ENCODE measurements at places on chromosomes 7 and 10.

DNA sequence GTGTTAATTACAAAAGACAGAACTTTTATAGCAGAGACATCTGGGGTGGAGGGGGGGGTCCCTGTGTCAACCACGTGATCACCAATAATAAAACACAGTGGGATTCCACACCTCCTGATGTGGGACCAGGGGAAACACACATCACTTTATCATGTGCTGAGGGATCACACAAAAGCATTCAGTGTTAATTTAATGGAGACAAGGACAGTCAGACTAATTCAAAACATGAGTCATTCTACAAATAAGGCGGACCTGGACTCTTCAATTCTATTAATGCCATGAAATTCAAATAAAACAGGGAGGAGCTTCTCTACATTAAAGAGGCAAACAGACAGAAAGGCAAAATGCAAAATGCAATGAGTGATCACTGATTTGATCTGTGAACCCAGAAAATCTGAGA, 67.3 kb upstream of the PFKP start:
- no peak for DNase-seq

DNA sequence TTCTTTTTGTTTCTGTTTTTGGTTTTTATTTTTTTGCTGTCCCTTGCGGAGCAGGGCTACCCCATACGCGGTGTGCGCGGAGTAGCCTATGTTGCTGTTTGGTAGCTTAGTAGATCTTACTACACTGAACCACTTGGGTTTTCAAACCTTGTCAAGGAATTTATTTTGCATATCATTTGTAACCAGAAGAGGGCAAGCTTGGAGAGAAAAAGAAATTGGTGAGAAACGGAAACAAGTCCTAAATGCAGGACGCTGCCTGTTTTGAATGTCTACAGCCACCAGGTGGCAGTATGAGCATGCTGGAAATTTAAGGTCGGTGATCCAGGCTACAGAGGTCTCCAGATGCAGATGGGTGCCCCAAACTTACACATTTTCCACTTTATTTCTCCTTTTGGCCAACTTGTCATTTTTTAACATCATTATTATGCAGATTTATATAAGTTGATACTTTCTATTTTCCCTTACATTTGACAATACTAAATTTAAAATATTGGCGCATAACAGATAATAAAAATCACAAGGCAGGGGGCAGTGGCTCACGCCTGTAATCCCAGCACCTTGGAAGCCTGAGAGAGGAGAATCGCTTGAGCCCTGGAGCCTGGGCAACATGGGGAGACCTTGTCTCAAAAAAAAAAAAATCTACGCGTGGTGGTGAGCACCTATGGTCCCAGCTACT, 15.3 kb upstream of the TRA2A start:
- peak; percentile 89 for DNase-seq

DNA sequence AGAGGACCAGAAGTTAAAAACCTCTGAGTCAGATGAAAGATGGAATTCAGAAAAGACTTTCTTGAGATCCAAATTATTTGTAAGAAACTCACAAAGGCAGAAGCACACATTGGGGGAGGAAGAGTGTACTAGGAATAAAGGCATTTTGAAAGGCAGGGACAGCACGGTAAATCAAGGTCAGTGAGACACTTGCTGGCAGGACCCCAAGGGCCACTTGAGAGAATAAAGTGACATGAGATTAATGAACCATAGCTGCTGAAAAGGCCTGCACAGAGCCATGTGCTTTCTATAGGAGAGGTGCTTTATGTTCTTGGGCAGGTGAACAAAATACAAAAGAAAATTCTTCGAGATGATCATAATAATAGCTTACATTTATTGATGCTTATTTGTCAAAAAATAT, 929.9 kb upstream of the MBL2 start:
- DNase-seq = no peak

DNA sequence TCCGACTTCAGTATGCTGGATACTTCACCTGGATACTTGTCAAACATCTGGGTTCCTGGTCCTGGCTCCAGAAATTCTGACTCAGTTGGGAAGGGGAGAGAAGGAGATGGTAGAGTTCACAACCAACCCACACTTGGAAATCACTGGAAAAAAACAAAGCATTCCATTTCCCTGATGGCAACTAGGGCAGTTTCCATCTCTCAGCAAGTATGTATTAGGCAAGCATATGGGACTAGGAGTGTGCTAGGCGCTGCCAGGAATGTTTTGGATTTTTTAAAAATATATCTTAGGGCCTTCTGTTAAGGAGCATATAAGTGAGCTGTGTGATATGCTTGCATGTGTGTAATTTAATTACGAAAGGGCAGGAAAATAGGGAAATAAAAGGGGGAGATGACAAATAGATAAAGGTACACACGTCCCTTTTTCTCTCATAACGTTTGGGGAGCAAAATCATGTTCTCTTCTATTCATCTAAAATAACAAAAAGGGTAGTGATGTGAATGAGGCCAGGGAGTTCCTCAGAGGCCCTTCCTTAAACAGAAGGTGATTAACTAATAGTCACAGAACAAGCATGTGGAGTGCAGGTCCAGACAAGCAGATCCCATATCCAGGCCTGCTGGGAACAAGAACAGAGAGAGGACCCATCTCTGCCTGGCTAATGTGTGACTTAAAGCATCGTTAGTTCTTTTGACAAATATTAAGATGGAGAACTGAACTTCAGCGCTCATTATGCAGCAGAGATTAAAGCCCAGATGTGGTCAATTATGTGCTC, 64.5 kb upstream of the NFE2L3 start:
- DNase-seq = no peak

GRCh38 chr7:64656489-64656888, 9.4 kb upstream of the ZNF107 start:
- no peak for DNase-seq

- DNase-seq = no peak
These were observed 142.2 kb upstream of the TMEM196 start for GRCh38 chr7:19915596-19915995.

- no peak for DNase-seq
These were observed 126.5 kb upstream of the CHRM2 start for GRCh38 chr7:136741941-136742340.

GRCh38 chr10:14092799-14093198, 237.9 kb downstream of the FRMD4A start:
- no peak for DNase-seq

- no peak for DNase-seq
These were observed 259.0 kb upstream of the GHITM start for GRCh38 chr10:83880252-83880791.

- DNase-seq = peak; percentile 70
These were observed 16.2 kb upstream of the DLD start for GRCh38 chr7:107874605-107875446.

DNA sequence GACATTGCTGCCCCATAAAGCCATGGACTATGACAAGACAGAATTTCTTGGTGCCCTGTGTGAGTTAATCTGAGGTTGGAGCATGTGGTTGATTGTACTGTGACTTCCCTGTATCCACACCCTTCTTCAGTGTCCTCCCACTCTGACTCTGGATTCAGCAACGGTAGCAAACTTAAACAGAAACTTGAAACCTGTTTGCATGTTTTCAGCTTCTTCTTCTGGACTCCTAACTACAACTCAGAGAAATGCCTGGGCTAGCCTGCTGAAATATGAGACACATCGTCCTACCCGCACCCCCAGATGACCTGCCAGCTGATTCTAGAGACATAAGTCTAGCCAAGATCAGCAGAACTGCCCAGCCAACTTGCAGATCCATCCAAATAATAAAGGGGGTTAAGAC, 78.4 kb downstream of the IPMK start:
- DNase-seq = no peak

DNA sequence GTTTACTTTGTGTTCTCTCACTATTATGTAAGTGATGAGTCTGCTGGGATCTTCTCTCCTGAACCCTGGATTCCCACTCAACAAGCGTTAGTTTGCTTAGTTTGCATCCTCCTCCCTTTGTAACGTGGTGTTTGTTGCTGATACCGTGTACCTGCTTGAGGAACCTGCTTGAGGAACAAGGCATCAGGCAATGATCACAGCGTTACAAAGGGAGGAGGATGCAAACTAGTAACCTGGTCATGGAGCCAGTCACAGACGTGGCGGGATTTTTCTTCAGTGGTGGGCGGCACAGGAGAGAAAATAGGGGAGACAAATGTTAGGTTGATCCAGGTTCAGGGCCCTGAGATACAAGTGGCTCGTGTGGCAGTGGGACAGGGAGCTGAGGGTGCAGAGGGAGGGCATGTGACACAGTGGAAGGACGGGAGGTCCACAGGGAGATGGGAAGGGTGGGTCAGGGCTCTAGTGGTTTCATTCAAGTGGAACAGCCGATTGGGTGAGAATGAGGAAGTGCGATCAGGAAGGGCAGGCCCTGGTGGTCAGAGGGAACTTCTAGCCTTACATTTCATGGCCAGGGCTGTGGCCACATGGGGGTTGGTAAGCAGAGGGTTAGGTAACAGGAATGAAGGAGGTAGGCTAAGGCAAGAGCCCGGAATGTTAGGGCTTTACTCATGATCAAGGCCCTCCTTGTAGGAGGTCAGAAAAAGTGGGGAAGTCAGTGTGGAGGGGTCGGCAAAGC, 38.0 kb downstream of the SNX10 start:
- DNase-seq = peak; percentile 2
